NCI-H510A (cell line): ENCODE measurements at places on chromosomes 3 and 15.

- DNase-seq: no peak
These were observed 54.6 kb upstream of the SSR3 start for GRCh38 chr3:156609546-156609945.

DNA sequence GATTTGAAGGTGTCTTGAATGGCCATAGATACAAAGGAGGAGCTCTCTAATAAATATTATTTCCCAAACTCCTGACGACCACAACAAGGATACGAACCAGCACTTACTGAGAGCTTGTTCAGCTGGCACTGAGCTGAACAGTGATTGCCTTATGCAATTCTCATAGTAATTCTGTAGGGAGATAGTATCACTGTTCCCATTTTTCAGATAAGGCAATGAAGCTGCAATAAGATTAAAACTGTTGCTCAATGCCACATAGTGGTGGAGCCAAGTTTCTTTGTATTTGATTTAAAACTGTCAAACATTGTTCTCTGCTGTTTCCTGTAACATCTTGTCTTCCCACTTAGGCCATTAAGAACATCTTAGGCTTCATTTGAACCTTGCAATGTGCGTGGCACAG lies 163.9 kb downstream of the RPLP1 start:
- DNase-seq: no peak

GRCh38 chr3:148714521-148714920 lies 16.8 kb downstream of the AGTR1 start:
- DNase-seq: no peak

DNA sequence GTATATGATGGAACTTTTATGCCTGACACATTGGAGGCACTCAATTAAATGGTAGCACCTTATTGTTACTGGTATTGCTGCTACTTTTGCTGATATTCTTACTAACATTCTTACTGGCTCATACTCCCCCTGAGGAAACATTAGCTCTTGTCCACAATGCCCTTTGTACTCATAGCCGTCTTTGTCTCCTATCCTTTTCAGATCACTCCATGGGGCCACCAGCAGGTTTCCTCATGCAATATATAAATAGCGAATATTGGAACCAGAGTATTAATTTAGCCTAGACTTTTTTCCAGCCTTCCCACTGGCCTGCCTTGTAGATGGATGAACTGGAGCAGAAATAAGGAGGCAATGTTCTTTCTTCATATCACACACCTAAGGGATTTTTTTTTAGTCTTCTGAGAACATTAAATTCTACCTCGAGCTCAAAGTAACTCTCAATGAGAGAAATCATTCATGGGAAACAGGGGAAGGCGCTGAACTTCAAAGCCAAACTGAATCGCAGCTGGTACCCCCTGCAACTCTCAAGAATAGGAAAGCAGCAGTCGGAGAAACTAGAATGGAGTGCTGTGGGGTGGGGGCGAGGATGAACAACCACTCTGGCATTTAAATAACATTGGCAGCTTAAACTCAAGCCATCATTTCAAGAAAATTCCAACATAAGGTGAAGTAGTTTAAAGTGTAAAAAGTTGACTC lies 300.3 kb downstream of the TAFA4 start:
- no peak for DNase-seq

GRCh38 chr15:96421178-96421601 lies 90.7 kb downstream of the NR2F2 start:
- no peak for DNase-seq

GRCh38 chr3:98013411-98014267 lies 21.5 kb downstream of the GABRR3 start:
- DNase-seq: no peak

- DNase-seq: no peak
These were observed 67.4 kb upstream of the FNDC3B start for GRCh38 chr3:171971919-171972514.

GRCh38 chr3:17800232-17800631 lies 57.8 kb upstream of the TBC1D5 start:
- DNase-seq: no peak

DNA sequence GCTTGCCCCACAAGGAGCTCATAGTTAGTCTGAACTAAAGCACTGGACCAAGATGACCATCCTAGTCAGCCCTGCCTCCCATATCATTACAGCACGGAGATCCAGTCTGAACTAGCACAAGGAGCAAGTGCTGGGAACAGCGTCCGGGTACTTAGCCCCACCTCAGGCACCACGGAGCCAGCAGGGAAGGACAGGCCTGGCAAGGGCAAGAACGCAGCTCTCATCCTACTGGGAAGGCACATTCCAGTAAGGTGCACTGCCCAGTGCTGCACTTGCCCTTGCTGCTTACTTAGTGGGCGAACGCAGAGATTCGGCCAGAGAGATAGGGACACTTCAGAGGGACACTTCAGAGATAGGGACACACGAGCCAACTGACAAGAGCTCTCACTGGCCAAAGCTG lies 27.6 kb downstream of the SEC61A1 start:
- DNase-seq: no peak

GRCh38 chr15:28876131-28876844 lies 9.5 kb upstream of the APBA2 start:
- DNase-seq: no peak

DNA sequence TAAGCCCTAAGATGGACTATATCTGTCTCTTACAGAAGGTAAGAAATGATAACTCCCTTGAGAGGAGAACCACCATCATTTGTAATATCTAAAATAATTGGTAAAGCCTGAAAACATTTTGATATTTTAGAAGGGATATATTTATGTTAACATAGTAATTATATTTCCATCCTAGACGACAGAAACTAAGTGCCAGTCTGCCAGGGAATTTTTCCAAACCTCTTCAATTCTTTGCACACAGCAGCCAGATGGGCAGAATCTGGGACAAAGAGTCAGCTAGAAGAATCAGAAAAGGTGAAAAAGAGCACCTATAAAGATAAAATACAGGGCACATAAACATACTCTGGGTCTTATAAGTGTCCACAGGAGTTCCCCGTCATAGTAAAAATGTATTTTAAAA lies 70.0 kb upstream of the CBLB start:
- DNase-seq: no peak

- no peak for DNase-seq
These were observed 5.5 kb downstream of the SHOX2 start for GRCh38 chr3:158100681-158101080.

DNA sequence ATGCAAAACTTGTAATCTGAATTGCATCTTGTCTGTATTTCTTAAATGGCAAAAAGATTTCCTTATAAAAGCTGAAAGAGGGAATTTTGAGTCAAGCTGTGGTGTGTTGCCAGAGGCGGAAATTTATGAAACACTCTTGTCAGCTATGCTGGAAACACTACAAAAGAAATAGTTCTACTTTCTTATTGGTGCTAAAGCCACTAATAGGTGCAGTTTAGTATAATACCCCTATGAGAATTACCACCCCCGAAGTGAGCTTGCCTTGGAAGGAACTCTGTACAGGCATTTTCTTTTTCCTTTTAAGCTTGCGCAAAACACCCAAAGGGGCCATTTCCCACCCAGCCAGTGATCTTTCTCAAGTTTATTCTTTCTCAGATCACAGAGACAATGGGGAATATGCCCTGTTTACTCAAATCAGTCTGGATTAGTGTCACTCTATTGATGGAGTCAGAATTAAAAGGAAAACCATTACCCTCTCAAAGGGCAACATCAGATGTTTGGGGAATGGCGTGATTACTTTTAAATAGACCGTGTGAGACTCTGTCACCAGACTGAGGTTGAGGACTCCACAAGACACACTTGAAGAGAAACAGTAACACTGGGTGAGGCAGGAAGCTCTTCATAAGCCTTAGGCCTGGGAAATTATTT lies 166.0 kb downstream of the TP63 start:
- DNase-seq: no peak

- DNase-seq: no peak
These were observed 243.3 kb upstream of the COL8A1 start for GRCh38 chr3:99394831-99395778.

- no peak for DNase-seq
These were observed 1.0 kb upstream of the ISY1 start for GRCh38 chr3:129161860-129162271.

DNA sequence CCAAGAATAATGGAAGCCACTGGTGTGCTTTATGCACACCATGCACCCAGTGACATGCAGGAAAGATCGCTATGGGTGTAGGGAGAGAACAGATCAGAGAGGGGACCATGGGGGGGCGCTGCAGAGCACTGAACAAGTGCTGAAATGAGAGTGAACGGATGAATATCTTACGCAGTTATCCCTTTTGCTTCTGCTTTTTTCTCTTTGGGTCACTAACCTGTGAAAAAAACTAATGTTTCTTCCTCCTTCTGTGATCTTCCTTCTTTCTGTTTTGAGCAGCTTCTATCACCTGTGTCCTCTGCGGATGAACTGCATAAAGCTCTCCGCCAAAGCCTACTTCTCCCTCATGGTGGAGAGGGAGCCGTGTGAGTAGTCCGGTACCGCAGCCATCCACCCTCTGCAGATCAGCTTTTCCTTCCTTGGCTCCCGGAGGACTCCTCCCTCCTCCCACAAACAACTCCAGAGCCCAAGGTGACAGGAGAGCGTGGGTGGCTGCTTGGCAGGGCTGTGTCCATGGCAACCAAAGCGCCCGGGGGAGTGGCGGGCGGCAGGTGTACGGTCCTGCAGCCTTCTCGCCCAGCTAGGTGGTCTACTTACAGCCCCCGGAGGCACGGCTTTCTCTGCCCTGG lies 106.2 kb downstream of the DGKG start:
- DNase-seq: no peak

DNA sequence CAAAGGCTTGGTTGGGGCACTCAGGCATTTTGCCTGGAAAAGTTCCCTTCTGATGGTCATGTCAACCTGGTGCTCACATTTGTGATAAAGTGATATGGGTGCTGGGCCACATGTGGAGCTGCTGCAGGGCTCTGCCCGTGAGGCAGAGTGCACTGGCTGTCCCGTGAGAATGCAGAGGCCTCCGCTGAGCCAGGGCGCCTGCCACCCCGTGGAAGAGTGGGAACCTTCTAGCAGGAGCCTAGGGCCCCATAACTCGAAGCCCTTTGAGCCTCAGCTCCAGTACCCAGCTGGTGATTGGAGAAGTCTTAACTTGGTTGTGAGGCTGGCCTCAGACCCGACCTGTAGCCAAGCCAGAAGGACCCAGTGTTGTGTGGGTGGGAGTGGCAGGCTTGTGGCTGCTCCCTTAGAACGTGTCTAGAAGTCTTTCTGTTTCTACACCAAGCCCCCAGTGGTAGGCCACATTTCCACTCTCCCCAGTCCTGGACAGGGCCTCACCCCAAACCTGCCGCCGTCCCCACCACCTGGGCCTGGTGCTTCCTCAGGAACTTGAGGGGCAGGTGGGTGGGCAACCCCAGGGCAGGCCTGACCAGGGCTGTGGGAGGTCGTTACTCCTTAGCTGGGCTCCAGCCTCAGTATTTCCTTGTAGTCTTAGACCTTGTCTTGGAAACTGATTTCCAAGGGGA lies 19.7 kb downstream of the SEC61A1 start:
- DNase-seq: no peak

- DNase-seq: no peak
These were observed 815 bp downstream of the SPINT1 start for GRCh38 chr15:40844696-40845030.

DNA sequence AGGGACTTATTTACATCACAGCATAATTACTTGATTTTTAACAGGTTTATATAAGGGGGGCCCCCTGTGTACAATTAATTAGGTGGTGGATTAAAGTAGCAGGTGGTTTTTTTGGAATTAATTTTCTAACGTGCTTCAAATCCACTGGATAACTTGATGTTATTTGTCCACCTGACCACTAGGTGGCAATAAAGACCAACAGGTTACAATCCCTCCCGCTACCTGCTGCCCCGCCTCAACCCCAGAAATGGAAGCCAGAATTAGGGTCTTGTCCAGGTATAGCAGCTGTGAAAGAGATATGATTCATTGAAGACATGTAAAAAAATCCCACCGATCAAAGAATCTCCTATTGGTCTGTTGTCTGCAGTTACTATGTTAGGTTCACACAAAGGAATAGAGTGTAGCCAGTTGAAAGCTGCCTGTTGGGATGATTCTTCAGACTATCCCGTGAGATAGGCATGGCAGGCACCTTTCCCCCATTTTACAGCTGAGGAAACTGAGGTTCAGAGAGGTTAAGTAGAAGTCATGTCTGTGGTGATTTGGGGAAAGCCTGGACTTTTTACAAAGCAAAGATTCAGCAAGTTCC lies 44.0 kb downstream of the MFSD1 start:
- no peak for DNase-seq

GRCh38 chr3:50245831-50246516 lies 10.0 kb downstream of the GNAI2 start:
- peak; percentile 32 for DNase-seq

- DNase-seq: peak; percentile 10
These were observed 214.5 kb downstream of the ZIC4 start for GRCh38 chr3:147191795-147192385.

DNA sequence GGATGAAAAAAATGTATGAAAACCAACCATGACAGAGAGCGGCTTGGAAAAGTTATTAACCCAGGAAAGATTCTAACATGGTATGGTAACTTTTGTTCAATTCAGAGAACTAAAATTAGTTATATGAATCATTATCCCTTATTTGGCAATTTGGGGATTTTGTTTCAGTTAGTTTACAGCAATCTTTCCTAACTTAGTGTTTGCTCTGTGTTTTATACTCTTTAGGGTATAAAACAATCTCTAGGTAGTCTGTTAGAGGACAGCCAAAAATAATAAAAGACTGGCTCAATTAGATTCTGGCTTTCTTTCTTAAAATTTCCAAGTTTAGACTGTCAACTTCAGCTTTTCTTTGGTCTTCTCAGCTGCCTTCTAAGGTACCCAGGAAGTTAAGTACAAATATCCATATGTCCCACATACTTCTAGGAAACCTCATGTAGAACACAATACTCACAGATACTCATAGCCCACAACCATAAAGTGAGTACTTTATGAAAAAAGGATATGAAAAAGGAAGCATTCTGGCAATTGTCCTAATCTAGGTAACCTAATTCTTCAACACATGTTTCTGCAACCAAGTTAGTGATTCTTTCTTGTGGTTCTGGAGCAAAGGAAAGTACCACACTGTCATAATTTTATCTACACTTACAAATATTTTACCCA lies 849.3 kb downstream of the ROBO1 start:
- no peak for DNase-seq

DNA sequence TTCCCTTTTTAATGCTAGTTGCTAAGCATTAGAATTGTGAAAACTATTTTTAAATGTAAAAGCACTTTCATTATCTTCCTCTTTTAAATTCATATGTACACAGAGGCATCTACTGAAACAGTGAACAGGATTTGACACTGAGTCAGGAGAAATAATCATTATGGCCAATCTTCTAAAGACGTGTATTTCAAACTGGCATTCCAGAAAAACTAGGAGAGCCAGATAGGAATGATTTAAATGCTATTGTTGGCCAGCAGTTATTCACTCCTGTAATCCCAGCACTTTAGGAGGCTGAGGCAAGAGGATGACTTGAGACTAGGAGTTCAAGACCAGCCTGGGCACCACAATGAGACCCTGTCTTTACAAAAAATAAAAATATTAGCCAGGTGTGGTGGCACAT lies 67.6 kb upstream of the RAP2B start:
- DNase-seq: no peak

GRCh38 chr15:72358121-72358520 lies 17.7 kb downstream of the HEXA start:
- no peak for DNase-seq

- DNase-seq: no peak
These were observed 311.7 kb downstream of the VPS13C start for GRCh38 chr15:61748529-61748928.

GRCh38 chr3:39075910-39076309 lies 24.1 kb downstream of the WDR48 start:
- no peak for DNase-seq
